ENCODE measurements at places on chromosomes 3 and 15.

- DNase-seq, result peak; percentile 1
Observed at GRCh38 chr3:74789111-74789510, 174.7 kb upstream of the CNTN3 start.

DNA sequence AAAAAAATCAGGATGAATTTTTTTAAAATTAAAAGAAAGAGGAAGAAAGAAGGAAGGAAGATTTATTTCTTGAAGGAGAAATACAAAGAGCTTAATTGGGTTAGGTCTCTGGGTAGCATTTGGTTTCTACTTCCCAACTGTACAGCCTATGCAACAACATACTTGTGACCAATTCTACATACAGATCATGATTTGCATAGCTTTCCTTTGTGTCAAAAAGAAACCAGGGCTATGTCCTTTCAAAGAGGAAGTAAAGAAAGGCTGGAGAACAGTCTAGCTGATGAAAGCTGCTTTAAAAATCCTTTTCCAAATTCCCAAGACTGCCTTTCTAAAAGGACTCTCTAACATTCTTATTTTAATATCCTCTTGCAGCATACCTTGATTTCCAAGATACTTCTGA, 6.1 kb upstream of the HGD start:
- no peak for DNase-seq

DNA sequence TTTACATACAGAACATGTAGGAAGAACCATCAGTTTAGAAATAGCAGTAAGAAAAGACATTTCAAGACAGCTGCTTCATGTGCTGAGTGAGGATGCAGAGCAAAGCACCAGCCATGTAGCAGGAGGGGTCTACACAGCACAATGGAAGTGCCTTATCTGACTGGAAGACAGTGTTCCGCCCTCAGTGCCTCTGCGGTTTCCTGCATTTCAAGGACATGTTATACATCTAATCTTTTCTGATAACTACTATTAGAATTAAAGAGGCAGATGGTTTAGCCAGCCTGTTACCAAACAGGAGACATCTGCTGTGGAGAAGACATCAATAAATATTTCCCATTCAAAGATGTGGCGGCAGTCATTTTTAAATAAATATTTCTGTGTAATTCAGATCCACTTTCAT, 10.6 kb downstream of the LSG1 start:
- DNase-seq, result no peak

DNA sequence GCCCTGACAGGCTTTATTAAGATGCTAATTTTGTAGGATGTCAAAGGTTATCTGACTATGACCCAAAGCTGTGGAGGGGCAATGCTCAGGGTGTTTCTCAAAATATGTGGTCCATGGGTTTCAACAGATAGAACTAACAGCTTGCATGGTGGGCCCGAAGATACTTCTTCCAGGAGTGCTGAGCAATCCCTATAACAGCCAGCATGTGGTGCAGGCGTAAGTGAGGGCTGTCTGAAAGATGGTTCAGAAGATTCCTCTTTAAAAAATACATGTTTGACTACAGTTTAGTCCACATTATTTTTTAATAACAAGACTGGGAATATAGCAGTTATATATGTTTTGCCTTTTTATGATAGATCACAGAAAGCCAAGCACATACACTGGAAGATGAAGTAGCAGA, 7.6 kb downstream of the SCG3 start:
- no peak for DNase-seq

DNA sequence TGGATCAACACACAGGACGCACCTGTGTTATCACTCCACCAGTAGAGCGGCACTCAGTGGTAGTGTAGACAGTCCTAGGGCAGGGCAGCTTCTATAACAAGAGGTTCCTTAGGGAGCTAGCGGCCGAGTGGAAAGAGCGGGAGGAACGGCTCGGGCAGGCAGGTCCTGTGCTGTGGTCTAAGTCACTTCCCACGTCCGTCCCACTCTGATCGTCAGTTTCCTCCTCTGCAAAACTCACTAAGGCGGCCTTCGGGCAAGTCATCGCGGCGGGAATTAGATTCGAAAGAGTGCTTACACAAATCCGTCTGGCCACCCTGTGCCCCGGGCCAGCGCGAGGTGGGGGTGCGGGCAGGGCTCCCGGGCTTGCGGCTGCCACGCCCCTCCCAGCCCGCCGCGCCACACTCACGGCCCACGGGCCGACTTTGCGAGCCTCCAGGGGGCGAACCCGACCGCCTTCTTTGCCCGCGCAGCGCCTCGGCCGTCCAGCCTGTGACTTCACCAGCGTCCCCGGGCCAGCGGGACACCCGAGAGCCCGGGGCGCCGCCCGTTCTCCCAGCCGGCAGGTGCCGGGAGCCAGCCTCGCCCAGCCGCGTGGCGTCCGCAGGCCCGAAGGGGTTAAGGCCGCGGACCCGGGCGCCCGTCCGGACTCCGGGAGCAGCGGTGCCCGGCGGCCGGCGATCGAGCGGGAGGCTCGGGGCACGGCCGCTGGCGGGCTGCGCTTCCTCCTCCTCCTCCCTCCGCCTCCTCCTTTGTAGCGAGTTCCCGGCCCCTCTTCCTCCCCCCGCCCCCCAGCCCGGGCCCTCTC, 416 bp upstream of the CORO2B start:
- peak; percentile 16 for DNase-seq
